Stimulated activated CD8-positive, alpha-beta memory T cell treated with anti-CD3 and anti-CD28 coated beads, Interleukin-7, amount 100 ng/mL, for 24 hours (primary cell): ENCODE measurements at places on chromosomes 12 and 14.

GRCh38 chr14:81323093-81323492 is 77.0 kb downstream of the STON2 start:
- no peak for DNase-seq

DNA sequence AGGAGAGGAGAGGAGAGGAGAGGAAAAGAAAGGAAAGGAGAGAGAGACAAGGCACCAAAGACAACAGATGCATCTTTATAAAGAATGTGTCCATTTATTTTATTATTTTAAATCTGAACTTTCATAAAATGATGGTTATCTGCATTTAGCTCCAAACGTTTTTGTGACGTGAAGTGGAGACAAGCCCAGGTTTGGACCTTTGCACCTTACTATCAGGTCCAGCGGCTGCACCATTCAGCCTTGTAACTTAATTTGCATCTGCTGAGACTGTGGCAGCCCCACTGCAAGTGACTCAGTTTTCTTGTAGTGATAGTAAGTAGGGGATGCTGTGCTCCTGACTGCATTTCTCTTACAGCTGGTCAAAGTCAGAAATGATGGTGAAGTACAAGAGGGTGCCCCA is 130.7 kb downstream of the NTF3 start:
- DNase-seq: no peak

DNA sequence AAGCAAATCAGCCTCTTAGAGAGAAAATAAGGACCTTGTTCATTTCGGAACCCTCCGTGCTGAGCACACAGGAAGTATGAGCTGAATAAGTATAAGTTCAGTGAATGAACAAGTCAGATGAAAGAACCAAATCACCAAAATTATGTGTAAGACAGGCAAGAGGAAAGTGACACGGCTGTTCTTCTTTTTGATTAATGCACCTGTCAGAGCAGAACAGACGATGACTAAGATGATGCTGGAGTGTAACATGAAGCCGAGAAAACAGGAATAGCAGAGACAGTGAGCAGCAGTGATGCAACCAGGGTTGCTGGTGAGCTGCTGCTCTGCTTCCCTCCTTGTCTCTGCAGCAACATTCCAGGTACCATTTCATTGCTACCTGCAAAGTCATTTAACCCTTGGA is 861.1 kb downstream of the GALC start:
- no peak for DNase-seq

DNA sequence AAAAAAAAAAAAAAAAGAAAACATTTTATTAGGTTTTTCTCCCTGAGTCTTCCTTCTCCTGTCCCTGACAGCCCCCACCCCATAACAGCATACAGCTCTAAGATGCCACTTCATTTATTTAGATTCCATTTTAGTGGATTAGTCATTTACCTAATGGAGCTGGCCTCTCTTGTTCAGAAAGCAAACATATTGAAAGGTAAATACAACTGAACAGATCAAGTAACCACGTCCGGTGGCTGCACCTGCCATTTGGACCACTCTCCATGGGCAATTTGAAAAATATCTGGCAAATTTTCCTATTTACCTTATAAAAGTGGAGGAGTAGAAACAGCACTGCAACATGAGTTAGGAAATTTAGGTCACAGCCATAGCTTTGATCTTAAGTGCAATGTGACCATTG is 254.6 kb downstream of the C12orf42 start:
- no peak for DNase-seq

- DNase-seq: no peak
Observed at GRCh38 chr12:132003846-132004245, 54.1 kb downstream of the EP400 start.

- no peak for DNase-seq
Observed at GRCh38 chr12:104204690-104205480, 10.7 kb upstream of the TXNRD1 start.

GRCh38 chr12:51961834-51962233 is 10.3 kb downstream of the ACVR1B start:
- DNase-seq: no peak

DNA sequence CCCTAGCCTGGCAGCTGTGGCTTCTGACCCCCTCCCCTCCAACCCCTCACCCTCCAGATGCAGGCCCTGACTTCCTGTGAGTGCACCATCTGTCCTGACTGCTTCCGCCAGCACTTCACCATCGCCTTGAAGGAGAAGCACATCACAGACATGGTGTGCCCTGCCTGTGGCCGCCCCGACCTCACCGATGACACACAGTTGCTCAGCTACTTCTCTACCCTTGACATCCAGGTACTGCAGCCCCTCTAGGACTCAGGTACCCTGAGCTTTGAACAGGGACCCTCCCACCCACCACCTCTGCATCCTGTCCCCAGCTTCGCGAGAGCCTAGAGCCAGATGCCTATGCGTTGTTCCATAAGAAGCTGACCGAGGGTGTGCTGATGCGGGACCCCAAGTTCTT is 6.0 kb upstream of the IRF9 start:
- no peak for DNase-seq

DNA sequence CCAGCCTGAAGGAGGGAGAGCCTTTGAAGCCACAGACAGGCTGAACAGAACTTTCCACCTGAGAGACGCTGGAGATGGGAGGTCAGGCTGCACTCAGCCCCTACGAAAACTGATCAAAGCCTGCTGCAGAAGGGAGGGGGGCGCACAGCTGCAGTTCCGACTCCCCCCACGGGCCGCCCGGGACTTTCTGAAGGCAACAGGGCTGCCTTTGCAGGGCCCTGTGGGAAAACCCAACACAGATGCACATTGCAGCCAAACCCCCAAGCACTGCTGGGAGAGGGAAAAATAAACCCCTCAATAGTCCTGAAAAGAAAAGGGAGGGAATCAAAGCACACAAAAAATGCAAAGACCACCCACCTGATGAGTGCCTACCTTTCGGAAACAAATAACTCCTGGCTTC is 290.6 kb downstream of the ZFP36L1 start:
- DNase-seq: no peak

DNA sequence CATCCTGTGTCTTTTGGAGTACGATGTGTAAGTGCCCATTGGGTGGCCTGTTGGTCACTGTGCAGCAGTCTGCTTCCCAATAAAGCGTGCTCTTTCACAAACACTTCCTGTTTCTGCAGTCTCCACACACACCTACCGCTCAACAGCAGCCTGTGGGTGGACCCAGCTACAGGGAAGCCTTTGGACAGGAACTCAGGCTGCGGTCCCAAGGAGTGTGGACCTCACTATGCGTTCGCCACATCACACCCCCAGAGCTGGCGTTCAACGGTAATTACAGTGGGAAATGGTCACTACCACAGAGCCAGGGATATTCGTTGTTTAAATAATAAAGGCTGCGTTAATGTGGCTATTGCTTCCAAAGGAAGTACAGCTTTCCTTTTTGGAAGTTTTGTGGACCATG is 16.2 kb downstream of the PSMC1 start:
- no peak for DNase-seq

- DNase-seq: no peak
Observed at GRCh38 chr12:120150919-120151525, 34.5 kb upstream of the RAB35 start.

DNA sequence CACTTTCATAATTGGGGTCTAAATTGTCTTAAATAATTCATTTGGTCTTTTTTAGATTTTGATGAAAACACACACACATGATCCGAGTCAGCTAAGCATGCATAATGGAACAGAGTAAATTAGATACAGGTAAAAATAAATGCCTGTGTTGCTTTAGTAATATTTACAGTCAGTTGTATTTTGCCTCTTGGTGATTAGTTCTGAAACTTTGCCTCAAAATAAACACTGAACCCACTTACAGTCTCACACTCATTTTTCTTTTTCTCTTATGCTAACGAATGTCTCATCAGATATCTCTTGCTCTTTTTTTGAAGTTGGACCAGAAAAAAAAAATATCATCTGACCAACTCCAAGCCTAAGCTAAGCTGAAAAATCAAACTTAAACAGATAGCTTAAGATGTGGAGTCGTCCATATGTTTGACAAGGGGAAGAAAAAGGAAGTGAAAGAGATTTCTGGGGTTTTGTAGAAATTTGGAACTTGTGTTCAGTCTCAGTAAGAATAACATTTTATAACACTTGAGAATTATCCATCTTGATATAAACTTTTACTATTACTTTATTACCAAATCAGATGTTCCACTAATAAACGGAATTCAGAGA is 592.5 kb downstream of the RPL10L start:
- DNase-seq: no peak

GRCh38 chr14:33949411-33949893 is 1.4 kb downstream of the EGLN3 start:
- no peak for DNase-seq

DNA sequence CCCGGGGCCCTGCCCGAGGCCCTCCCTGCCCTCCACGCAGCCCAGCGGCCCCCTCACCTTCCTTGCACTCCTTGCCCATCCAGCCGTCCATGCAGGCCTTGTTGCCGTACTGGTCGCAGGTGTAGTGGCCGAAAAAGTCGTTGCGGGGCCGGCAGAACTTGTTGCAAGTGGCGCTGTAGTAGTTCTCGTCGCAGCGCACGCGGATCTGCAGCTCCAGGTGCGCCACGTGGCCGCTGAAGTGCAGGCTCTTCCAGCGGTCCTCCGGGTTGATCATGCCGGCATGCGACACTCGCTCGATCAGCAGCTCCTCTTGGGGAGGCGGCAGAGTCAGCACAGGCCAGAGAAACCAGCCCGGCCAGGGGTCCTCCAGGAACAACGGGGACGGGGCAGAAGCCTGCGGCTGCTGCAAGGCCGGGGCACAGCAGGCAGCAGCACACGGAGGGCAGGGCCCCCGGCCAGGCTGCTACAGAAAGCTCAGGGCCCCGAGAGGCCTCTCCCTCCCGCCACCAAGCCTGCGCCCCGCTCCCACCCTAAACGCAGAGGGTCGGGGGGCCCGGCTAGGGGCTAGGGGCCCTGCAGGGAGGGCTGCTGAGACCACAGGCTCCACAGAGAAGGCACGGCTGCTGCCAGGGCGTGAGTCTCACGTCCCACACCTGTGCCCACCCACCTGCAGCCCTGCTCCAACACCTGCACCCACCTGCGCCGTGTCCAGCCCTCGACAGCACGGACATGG is 12.7 kb downstream of the JAG2 start:
- DNase-seq: no peak

- DNase-seq: no peak
Observed at GRCh38 chr12:121892673-121893561, 4.3 kb downstream of the PSMD9 start.

GRCh38 chr12:28782812-28783211 is 366.3 kb upstream of the FAR2 start:
- DNase-seq: no peak

GRCh38 chr14:33846100-33846824 is 104.6 kb downstream of the EGLN3 start:
- no peak for DNase-seq

- DNase-seq: no peak
Observed at GRCh38 chr12:10184261-10184843, 5.5 kb downstream of the TMEM52B start.

DNA sequence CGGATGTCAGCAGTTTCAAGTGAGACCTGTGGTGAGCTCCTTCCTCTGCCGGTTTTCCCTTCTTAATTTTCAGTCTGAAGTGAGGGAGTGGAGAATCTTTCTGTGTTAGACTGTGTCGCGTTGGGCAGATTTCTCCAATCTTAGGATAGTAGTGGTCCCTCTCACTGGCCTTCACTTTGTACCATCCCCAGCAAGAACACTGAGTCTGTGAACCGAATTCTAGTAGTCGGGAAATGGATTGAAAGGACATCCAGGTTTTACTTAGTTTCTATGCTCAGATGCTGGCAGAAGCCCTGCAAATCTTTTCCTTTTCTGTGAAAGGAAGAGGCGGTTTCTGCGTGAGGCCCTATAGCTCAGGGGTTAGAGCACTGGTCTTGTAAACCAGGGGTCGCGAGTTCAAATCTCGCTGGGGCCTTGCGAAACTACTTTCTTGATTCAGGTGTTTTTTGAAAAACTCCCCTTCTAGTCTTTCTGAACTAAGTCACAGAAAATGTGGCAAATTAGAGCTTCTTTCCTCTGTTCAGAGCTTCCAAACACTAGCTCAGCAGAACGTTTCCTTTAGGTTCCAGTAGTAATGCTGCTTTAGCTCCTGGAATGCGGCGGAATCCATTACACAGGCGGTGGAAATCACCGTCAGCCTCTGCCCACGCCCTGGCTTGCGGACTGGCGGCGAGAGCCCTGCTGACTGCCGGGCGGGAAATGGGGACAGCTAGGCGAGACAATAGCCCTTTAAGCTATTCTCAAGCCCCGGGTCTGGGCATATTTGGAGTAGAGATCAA is 2.8 kb upstream of the RNASE4 start:
- DNase-seq: peak; percentile 73

DNA sequence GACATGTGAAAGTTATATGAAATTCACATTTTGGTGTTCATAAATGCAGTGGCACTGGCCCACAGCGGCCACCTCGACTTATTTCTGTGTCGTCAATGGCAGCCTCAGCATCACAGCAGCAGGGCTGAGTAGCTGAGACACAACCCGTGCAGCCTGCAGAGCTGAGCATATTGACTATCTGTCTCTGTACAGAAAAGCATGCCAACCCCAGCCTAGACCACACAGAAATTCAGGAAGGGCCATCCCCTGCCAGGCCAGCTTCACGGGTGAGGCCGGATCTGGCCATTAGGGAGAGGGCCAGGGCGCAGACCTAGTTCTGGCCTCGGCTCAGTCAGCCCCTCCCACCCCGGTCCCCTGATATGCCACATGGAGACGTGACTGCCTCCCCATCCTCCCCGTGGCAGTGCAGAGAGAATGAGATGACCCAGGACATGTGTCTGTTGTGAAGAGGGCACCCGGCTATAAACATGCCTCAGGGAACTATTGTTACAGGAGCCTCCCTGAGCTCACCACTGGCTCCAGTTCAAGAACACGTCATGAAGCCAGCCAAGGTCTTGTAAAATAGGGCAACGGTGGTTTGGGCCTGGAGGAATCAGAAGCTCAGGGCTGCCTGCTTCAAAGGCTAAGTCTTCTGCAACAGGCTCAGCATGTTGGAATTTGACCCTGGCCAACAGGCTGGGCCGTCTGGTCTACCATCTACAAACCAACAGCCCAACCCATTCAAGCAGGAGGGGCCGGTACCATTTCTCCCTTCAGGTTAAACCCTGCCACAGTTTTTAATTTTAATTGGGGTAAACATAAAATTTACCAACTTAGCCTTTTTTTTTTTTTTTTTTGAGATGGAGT is 25.5 kb downstream of the SCARB1 start:
- DNase-seq: no peak

DNA sequence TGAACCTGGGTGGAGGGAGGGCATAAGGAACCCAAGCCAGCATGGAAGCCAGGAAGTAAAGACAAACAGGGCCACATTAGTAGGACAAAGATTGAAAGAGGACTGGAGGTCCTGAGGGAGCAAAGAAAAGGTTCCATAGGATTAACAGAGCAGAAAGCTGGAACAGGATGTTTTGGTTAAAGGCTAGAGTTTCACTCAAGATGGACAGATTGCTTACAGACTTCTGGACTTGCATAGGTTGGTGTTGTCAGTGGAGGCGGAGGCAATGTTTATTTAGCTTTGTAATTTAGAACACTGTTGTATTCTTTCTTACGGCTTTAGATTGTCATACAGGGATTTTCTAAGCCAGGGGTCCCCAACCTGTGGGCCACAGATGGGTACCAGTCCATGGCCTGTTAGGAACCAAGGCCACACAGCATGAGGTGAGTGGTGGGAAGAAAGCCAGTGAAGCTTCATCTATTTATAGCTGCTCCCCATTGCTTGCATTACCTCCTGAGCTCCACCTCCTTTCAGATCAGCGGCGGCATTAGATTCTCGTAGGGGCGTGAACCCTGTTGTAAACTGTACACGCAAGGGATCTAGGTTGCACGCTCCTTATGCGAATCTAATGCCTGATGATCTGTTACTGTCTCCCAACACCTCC is 31.3 kb downstream of the ZNF664 start:
- no peak for DNase-seq

- no peak for DNase-seq
Observed at GRCh38 chr14:53884601-53885000, 72.0 kb downstream of the BMP4 start.
